ENCODE measurements at places on chromosomes 2 and 18.

GRCh38 chr2:233436191-233436581 is 81.9 kb downstream of the DGKD start:
- DNase-seq = no peak

DNA sequence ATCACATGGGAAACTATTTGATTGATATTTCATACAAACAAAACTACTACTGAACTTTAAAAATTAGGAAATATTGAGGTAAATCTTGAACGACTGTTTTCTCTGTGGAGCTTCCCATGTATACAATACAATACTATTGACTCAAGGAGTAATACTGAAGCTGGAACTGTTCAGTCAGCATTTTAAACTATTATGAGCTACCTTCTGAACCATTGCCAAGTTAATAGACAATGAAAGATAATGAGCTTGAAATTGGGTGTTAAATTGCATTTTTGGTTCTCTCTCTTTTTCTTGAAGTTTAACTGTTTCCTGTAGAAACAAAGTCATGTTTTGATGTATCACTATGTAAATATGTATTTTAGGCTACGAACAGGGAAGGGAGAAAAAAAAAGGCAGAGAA is 569.2 kb downstream of the ZEB2 start:
- DNase-seq = no peak

DNA sequence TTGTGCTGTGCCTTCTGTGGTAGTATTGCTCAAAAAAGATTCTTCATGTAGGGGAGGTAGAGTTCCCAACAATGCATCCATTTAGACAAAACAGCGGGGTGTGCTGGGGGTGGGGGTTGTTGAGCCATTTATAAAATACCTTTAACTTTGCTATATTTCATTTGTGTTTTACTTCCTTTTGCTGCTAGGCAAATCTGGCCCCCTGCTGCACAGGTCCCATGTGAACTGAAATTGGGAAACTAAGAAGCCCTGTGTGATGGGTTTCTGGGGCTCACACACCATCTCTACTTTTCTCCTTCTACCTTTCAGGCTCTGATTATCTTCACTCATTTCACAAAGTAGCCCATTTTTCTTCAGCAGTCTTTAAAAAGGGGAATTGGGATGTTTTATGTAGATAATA is 52.7 kb upstream of the ITGA4 start:
- DNase-seq = no peak

- DNase-seq = no peak
Observed at GRCh38 chr18:2978661-2979106, 34.3 kb downstream of the LPIN2 start.

GRCh38 chr18:39599251-39599650 is 2033.7 kb upstream of the CELF4 start:
- DNase-seq = no peak

GRCh38 chr2:241134711-241135110 is 14.6 kb downstream of the PASK start:
- no peak for DNase-seq

DNA sequence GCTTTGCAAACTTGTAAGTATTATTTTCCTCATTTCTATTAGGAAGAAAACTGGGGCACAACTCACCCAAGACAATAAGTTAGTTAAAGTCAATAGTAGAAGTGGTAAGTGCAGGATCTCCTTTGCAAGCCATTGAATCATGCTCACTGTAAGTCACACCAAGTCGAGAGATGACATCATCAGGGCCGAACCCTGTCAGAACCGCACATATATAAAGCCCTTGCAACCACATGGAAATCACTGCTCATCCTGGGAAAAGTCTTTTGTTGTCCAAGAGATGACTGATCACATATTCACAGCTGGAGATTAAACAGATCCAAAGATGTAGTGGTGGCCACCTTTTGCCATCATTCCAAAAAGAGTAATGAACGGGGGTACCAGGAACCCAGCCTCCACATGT is 484.8 kb upstream of the ID2 start:
- no peak for DNase-seq

DNA sequence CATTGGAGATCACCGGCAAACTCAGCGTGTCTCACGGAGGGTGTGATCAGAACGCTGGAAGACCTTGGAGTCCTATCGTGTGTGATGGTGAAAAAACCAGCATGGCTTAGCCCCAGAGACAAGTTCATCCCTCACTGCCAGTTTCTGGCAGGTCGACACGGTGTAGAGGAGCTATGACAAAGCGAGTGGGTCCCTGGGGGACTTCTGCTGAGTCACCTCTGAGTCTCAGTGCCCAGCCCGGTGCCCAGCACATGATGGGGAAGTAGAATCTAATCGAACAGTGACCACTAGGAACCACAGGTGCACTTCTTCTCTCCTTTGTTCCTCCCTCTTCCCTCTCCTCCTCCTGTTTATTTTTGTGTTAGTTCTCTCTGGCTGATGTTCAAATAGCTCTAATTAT is 45.9 kb upstream of the KCNF1 start:
- no peak for DNase-seq
